ENCODE measurements at places on chromosomes 5 and 9. TPM values are rescaled to one million over a fixed set of nuclear protein-coding genes. Genes with fewer than 3 reads are reported as not detected.

GRCh38 chr5:95285409-95285755 lies 488 bp upstream of the MCTP1 start:
- H3K36me3 ChIP-seq: no peaks in the 10 kb centered on the region
- peaks cover 35% of the 10 kb centered on the region for H3K27me3 ChIP-seq
- no peak overlapping the region for H3K27ac ChIP-seq
- DNase-seq: no peak
- peak overlapping the region; percentile 43 for H3K4me3 ChIP-seq

Gene PRUNE2
- 0.43 TPM for total RNA-seq

DNA sequence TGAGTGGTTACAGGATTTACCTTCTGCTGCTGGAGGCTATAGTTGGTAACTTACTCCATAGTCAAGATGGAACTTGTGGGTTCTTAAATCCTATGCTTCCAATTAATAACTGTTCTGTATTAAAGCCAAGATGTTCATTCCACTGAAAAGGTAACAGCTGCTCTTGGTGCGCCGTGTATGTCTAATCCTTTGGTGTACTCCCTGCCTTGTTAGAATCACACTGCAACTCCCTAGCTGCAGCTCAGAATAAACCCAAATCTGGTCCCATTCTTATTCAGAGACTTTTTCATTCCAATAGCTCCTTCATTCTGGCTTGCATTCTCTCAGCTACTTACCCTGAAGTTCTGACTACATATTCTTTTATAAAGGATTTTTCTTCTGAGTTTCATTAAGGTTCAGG lies 1355.5 kb downstream of the MAT2B start:
- H3K4me3 ChIP-seq: no peak overlapping the region
- no peaks in the 10 kb centered on the region for H3K36me3 ChIP-seq
- H3K4me1 ChIP-seq: no peaks in the 10 kb centered on the region
- no peak for DNase-seq
- no peak overlapping the region for H3K27ac ChIP-seq

DNA sequence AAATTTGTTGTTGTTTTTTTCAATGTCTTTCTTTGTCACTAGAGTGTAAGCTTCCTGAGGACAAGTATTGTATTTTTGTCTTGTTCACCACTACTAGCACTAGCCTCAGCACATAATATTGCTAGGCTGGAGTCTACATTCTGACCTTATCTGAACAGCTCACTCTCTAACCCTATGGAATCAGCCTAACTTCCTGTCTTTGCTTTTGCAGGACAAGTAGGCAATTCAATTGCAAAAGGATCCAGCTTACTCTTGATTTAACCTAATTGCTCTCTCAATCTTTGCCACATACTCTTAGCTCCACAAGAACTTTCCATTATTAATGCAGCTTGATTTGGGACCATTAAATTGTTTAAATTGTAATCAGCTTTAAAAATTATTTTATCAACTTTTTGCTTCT lies 308.5 kb downstream of the MAN2A1 start:
- H3K27me3 ChIP-seq: peaks cover 2% of the 10 kb centered on the region
- no peaks in the 10 kb centered on the region for H3K36me3 ChIP-seq
- no peak for DNase-seq
- no peak overlapping the region for H3K4me3 ChIP-seq

Gene PCDH12
- 1.7 TPM for total RNA-seq

DNA sequence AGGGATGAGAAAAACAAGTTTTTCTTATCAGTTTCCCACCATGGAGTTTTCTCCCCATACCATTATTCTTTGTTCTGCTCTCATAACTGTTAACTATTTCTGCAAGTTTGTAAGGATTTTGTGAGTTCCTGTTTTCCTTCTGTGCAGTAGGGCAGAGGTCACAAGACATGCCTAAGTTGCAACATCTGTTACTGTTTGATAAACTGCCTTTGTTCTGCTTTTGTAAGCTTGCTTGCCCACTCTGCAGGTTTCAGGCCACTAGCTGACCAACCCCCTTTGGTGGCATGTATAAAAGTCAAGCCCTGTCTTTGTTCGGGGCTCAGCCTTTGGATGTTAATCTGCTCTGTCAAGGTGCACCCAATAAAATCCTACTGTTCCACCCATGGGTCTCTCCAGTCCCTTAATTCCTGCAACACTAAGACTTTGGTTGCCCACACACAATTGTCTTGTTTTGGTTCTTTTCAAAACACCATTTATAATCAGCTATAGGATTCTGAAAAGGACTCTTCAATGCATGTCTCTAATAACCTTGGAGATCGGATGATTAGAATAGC lies 545.4 kb downstream of the CDH9 start:
- no peaks in the 10 kb centered on the region for H3K27me3 ChIP-seq
- no peaks in the 10 kb centered on the region for H3K36me3 ChIP-seq
- no peak overlapping the region for H3K4me3 ChIP-seq
- no peak for DNase-seq
- H3K4me1 ChIP-seq: no peaks in the 10 kb centered on the region
